ENCODE measurements at places on chromosomes 1 and 21.
A peak's percentile ranks its signal among the peaks of the same experiment; 100 is the strongest.

DNA sequence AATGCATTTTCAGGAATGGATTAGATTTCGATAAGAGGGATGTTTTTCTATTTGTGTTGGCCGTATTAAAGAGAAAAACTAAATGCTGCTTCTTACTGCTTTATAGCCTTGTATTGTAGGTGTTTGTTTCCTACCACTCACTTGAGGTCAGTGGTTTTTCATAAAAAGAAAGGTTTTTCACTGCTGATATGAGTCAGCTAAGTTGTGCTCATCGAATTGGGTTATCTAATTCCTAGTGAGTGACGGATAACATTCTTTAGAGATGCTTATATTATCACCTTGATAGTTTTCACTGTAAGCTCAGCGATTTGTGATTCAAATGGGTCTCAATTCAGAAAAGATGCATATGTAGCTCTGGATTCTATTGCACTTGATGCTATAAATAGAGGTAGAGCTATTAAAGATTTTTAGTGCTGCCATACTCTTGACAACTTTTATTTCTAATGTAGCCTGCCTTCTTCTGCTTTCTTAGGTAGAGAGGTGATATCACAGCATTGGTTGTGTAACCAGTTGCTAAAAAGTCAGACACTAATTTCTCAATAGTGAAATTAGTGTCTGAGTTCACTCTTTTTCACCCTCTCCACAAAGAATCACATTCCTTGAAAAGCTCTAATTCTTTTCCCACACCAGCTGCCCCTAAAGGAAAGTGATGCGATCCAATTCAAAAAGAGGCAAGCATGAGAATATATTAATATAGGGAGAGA, 180.0 kb downstream of the RASAL2 start:
- no peak for DNase-seq

- no peak for DNase-seq
Measured at GRCh38 chr1:101108111-101108500, 82.5 kb upstream of the DPH5 start.

DNA sequence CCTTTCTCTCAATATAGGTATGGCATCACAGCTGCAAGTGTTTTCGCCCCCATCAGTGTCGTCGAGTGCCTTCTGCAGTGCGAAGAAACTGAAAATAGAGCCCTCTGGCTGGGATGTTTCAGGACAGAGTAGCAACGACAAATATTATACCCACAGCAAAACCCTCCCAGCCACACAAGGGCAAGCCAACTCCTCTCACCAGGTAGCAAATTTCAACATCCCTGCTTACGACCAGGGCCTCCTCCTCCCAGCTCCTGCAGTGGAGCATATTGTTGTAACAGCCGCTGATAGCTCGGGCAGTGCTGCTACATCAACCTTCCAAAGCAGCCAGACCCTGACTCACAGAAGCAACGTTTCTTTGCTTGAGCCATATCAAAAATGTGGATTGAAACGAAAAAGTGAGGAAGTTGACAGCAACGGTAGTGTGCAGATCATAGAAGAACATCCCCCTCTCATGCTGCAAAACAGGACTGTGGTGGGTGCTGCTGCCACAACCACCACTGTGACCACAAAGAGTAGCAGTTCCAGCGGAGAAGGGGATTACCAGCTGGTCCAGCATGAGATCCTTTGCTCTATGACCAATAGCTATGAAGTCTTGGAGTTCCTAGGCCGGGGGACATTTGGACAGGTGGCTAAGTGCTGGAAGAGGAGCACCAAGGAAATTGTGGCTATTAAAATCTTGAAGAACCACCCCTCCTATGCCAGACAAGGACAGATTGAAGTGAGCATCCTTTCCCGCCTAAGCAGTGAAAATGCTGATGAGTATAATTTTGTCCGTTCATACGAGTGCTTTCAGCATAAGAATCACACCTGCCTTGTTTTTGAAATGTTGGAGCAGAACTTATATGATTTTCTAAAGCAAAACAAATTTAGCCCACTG, 11.5 kb downstream of the HIPK1 start:
- peak; percentile 38 for DNase-seq

- no peak for DNase-seq
Measured at GRCh38 chr1:28853093-28853742, 41.2 kb downstream of the OPRD1 start.

- DNase-seq, result peak; percentile 88
Measured at GRCh38 chr1:12179111-12179519, 12.3 kb downstream of the TNFRSF1B start.

- no peak for DNase-seq
Measured at GRCh38 chr1:185368313-185368855, 51.3 kb upstream of the IVNS1ABP start.

DNA sequence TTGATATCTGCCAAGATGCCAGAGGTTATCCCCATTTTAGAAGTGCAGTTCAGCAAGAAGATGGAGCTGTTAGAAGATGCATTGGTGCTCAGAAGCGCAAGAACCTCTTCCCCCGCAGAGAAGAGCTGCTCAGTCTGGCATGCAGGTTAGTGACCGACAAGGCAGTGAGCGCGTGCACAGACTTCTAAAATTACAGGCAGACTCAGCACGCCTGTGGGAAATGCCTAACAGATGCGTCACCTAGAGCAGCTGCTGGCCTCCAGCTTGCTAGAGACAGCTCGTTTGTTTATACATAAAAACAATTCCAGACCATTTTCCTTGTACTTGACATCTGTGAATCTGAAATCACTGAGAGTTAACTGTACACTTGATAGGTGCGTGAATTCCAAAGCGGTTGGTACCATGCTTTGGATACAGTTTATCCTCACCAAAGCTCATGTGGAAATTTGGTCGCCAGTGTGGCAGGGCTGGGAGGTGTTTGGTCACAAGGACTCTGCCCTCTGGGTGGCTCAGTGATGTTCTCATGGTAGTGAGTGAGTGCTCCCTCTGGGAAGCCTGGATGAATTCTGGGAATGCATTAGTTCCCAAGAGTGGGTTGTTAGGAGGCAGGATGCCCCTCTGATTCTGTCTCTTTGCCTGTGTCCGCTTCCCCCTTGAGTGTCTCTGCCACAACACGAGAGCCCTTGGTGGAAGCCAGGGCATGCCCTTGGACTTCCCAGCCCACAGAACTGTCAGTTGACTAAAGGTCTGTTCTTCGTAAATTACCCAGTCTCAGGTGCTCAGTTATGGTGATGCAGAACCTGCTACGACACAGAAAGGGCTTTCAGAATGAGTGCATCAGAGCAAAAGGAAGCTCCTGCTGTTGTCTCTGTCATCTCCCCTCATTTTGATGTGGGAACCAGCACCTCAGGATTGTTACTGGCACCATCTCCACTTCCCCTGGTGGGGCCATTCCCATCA, 24.4 kb downstream of the SNAP47 start:
- no peak for DNase-seq

GRCh38 chr21:45470087-45470515, 65.1 kb downstream of the COL18A1 start:
- no peak for DNase-seq

- DNase-seq, result no peak
Measured at GRCh38 chr1:56464294-56464693, 115.1 kb downstream of the PLPP3 start.

DNA sequence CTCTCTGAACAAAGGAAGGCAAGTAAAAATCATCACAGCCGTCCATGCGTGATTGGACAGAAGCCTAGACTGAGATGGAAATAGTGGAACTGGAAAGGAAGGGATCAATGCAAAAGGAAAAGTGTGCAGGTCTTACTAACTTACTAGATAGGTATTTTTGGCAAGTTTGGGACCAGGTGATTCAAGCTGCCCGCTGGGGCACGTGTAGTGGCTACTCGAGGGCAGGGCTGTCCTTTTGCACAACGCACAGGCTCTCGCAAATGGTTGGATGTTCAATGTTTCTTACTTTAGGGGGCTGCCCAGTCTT, 566 bp upstream of the ALG6 start:
- DNase-seq, result no peak

DNA sequence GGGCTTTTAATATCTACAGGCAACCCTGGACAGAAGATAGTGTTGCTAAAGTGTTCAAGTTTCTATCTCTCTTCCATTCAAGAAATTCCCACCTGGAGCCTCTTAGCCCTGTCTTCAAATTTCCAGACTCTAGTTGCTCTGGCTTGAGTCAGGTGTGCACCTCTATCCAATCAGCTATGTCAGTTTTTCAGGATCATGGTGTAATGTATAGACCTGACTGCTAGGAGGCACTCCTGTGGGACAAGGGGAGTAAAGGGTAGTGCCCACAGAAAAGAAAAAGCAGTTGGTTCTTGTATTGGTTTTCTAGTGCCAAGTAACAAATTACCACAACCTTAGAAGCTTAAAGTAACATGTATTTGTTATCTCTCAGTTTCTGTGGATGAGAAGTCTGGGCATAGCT, 6.2 kb upstream of the ZRANB2 start:
- DNase-seq, result no peak

GRCh38 chr1:44786841-44787426, 1.0 kb downstream of the BEST4 start:
- no peak for DNase-seq

- DNase-seq, result no peak
Measured at GRCh38 chr1:84889437-84889836, 3.6 kb downstream of the LPAR3 start.

GRCh38 chr1:54798769-54799641, 2.1 kb downstream of the TTC22 start:
- no peak for DNase-seq

DNA sequence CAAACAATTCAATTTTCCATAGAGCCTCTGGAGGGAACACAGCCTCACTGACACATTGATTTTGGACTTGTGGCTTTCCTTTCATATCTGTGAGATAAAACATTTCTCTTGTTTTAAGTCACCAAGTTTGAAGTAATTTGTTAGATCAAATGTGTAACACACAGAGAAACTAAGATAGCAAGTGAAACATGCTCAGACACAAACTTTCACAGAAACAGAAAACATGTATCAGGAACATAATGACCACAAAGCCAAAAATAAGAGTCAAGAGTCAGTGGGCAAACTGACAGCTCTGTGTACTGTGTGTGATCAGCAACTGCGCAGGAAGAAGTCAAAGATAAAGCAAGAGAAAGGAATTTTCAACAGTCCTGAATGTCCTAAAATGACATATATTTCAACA, 1237.5 kb downstream of the AMY1C start:
- no peak for DNase-seq

DNA sequence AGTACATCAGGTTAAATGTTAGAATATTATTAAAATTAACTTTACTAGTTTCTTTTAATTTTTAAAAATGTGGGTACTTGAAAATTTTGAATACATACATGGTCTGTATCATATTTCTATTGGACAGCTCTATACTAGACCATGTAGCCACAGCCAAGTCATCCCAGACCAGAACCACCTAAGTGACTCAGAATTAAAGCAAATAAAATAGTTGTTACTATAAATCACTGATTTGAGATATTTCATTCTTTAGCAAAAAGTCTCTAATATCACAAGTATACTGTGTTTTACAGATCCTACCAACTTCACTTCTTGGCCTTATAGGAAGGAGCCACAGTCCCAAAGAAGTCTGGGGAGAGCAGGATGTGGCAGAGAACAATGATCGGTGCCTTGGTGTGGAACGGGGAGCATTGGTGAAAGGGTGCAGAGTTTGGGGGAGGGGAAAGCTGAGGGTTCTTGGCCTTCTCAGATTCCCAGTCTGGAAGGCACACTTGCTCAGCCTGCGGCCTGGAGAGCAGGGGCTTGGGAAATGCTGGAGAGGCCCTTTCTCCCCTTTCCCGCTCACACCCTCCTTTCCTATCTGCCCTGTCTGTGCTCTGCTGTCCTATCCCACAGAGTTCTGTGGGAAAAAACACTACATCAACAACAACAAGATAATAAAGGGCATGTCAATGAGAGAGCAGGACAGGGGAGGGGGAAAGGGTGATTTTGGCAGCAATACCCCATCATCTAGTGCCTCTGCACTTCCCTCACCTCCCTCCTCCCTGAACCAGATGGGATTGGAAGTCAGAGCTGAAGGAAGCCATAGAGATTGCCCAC, 122.1 kb downstream of the NGF start:
- no peak for DNase-seq

DNA sequence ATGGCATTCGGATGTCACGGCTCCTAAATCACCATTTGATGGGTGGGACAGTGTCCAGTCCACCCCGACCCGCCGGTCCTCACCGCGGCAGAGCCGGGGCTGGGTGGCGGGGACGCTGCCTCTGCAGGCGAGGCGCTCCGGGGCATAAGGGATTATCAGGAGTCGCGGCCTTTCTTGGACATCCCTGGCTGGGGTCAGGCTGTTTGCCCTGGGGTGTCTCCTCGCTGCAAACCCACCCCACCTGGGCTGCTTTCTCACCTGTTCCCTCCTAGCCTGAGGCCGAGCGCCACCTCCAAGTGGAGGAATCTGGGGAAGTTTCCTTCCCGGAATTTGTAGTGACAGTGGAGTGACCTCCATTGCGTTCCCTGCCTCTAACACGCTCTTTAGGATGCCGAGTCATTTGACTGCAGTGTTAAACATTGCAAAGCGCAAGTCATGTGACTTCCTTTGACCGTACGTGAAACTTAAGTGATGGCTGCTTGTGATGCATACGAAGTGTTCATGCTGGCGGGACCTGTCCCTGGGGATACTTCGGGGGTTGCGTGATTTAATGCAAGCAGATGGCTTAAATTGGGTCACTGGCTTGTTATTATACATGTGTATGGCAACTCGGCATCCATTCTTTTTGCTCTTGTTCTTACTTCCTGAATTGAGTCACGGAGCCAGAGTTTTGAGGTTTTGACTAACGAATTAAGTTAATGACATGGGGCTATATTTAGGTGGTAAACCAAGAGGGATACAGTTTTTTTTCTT, 536 bp downstream of the LGALS8 start:
- DNase-seq, result peak; percentile 54

GRCh38 chr1:211621447-211622198, 42.7 kb upstream of the SLC30A1 start:
- no peak for DNase-seq

- no peak for DNase-seq
Measured at GRCh38 chr1:234868296-234869147, 258.5 kb upstream of the IRF2BP2 start.

GRCh38 chr1:41789661-41790330, 128.9 kb downstream of the HIVEP3 start:
- DNase-seq, result no peak

DNA sequence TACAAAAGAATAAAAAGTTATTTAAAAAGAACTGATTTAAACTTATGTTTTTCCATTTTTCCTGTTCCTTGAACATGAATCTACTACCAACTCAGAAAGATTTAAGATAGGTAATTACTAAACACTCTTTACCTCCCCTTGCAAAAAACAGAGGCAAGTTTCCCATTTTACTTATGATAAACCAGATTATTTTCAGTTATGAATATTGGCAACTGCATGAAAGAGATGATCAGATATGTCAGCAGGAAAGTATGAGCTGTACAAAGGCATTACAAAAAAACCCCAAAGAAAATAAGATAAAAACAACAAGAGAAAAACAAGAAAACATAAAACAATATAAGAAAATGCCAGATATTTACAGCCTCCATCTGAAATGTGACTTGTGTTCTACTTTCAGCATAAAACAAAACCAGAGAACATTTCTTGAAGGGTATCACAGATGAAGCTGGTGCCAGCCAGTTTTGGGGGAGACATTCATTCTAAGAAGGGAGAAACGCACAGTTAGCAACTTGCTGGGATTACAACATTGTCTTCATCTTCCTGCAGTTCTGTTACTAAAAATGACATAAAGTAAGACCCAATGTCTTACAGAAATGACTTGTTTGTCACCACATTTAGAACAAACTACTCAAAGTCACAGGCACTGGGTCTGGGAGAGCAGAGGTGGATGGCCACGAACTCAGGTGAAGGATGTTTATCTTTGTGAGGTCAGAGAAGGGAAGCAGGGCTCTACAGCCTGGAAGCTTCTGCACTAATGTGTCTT, 19.1 kb downstream of the ZC3H12A start:
- DNase-seq, result no peak
